OCI-LY7 (cell line): ENCODE measurements at places on chromosomes 5 and 9.

DNA sequence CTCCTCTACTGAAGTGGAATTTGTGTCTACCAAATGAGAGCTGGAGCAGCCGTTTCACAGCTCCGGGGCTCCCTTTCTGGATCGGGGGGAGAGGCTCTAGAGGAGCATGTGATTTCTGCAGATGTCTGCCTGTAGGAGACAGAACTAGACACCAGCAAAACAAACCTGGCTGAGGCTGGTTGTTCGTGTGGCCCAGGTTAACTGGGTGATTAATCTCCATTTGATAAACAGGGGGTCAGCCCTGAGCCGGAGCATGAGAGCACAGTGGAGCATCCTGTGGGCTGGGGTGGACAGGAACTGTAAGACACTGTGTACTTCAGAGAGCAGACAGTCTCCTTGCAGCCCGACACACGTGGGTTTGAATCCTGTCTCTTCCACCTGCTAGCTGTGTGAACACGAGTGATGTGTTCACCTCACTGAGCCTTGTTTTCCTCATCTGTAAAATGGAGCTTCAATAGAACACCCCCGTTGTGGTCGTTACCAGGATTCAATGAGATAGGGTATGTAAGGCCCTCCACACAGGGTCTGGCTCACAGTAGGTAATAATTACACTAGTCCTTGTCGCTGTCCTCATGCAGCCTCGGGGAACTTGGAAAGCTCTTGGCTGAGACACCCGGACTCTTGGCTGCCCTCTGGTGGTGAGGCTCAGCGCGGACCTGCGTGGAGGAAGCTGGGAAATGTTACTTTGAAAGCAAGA, 12.9 kb downstream of the CXCL14 start:
- peak; percentile 49 for DNase-seq

GRCh38 chr5:34524123-34524522, 132.0 kb upstream of the RAI14 start:
- no peak for DNase-seq

- no peak for DNase-seq
Observed at GRCh38 chr9:129263836-129264235, 85.8 kb upstream of the IER5L start.

DNA sequence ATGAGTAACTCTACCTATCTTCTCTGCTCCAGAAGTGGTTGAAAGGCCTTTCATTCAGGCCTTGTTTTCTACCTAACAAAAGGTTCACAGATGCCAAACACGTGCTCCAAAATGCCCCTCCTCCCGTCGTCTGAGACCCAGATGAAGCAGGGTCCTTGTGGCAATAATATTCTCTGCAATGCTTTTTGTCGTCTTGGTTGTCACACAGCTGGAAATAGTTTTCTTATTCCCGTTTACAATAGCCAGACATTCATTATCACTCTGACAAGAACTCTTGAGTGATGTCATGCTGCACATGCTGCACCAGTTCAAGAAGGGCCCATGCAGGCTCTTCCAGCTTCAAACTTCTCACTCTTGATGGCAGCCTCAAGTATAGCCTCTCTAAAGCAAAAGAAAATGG, 7.8 kb downstream of the LPAR1 start:
- no peak for DNase-seq

DNA sequence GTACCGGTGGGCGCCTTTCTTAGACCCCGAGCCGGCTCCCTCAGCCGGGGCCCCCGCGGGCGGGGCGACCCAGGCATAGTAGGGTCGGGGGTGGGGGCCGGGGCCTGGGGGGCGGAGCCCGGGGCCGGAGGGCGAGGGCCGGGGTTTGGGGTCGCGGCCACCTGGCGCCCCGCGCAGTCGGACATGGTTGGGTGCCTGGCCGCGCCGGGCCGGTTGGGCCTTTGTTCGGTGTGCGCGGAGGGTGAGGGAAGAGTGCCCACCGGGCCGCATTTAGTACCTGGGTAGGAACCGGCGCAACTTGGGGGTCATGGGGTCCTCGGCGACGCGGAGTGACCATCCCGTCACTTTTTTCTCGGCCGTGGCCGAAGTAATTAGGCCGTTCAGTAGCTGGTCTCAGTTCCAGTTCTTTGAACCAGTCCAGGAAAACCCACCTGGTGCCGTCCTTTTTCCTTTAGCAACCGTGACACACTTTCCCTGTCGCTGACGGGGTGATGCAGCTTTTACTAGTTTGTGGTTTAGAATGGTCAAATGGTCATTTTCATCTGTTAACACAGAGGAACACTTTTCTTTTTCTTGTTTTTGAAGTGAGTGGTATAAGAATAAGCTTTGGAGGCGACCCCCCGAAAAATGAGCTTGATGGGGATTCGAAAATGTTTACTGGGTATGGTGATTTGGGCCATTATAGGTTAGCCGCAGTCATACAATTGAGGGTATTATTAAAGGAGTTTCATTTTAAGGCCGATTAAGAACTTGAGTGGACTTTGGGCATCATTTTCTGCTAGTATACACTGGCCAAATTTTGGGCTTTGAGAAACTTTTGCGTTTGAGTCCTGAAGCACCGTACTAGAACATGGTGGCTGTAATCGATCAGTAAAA, 589 bp downstream of the CKS2 start:
- peak; percentile 47 for DNase-seq

DNA sequence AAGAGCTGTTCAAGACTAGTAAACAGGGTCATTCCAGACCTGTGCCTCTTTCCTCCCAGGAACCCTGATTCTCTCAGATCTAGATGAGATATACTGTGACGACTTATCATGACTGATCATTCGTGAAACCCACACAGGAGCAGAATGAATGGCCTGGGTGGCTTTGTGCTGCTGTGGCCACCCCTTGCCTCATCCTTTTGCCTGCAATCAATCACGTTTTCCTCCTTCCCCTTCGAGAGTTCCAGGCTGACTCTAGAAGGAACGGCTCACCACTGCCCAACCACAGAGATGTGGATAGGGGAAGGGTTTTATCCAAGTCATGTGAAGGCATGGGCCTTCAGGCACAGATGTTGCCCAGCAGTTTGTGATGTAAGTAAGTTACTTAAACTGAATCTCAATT, 5.8 kb downstream of the ANXA6 start:
- no peak for DNase-seq

DNA sequence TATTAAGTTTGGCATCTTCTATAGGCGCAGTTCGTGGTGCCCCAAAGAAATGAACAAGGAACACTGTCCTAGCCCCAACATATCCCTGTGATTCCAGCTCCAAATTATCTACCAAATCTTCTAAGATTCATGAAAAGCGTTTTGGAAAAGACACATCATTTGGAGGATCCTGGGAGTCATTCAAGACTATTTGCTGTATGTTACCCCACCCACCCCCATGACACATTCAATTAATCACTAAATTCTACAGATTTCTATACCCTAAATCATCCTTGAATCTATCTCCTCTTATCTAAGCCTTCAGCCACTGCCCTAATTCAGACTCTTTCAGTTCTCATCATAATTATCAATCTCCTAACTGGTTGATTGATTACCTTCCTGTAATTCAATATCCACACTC, 5.5 kb upstream of the RUSC2 start:
- no peak for DNase-seq

GRCh38 chr9:23663946-23664345, 162.1 kb downstream of the ELAVL2 start:
- DNase-seq: no peak

DNA sequence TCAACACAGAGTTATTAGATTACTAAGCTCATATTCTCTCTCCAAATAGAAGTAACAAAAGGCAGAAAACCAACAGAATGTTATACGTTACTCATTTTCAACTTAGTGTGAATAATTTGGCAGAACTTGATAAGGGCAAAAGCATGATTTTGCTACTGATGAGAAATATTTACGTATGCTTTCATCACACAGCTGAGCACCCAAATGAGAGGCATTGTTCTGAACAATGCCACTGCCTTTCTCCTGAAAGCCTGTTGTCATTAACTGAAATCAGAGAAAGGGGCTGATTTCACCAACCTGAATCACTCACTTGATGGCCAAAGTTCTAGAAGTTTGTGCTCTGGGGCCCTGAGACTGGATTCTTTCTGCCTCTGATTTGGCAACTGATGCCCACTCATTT, 367.5 kb upstream of the PTGER4 start:
- DNase-seq: no peak

DNA sequence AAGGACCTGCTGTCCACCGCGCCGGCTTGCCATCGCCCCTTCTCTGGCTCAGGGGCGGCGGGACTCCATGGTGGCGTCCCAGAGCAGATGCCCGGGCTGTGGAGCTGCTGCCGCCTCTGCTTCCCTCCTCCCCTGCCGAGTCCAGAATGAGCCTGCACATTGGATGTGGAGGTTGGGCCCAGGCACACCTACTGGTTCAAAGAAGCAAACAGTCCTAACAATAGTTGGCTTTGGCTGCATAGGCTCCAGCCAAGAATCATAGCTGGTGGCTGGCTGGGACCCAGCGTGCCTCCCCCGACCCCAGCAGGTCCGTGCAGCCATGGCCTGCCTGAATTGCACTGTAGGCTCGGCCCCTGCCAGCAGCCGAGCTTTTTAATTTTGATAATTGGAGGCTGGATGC, 25.8 kb downstream of the ADAMTSL2 start:
- DNase-seq: no peak

- DNase-seq: no peak
Observed at GRCh38 chr5:157607371-157608161, 32.0 kb upstream of the ADAM19 start.

DNA sequence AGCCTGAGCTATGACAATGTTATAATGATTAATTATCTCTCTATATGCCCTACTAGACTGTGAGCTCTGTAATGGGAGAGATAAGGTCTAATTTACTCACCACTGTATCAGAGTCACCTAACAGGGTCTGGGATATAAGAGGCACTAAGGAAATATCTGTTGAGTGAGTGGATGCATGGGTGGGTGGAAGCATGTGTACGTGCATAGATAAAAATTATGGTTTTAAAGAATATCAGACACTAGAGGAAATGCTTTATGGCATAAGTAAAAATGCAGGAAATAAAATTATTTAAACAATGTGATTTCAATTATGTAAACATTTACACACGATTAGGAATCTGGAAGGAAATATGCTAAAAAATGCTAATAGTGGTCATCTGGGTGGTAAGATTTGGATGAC, 137.8 kb downstream of the SPOCK1 start:
- DNase-seq: no peak

DNA sequence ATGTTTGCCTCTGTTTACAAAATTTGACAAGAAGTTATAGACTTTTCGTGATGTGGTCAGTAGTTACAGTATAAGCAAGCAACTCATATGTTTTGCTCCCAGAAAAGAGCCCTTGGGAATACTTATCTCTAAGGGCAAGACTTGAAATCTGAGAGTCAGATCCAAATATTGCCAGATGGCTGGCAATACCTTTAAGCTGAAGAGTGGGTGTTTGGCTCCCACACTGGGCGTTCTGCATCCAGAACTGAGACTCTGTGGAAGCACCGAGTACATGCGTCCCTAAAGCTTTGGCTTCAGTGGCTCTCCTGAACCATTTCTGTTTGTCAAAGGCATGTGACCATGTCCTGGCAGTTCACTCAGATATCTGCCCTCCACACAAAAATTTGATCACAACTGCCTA, 194.1 kb downstream of the DCP2 start:
- no peak for DNase-seq

GRCh38 chr9:131607591-131607990, 62.3 kb downstream of the PRRT1B start:
- DNase-seq: no peak

DNA sequence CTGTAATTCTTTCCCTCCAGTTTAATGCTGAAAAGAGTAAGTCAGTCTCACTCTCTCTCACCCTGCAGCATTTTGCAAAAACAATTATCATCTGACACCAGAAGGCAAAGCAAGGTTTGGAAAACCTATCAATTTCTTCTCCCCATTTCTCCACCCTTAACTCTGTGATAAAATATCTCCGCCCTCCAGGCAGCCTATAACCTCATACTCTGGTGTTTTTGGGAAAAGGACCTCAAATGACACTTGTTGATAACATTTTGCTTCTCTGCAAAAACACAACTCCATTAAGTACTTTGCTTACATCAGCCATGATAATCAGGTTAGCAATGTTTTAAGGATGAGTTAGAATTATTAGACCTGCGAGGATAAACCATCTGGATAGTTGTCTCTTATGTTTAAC, 2.3 kb downstream of the ANKH start:
- no peak for DNase-seq

DNA sequence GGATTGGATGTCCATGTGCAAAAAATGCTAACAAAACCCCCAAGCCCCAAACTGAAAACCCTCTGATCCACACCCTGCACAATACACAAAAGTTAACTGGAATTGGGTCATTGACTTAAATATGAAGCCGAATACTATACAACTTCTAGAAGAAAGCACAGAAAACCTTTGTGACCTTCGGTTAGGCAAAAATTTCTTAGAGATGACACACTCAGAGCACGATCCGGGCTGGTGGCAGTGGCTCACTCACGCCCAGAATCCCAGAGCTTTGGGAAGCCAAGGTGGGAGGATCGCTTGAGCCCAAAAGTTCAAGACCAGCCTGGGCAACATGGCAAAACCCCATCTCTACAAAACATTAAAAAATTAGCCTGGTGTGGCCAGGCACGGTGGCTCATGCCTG, 1.8 kb upstream of the DIPK1B start:
- no peak for DNase-seq

DNA sequence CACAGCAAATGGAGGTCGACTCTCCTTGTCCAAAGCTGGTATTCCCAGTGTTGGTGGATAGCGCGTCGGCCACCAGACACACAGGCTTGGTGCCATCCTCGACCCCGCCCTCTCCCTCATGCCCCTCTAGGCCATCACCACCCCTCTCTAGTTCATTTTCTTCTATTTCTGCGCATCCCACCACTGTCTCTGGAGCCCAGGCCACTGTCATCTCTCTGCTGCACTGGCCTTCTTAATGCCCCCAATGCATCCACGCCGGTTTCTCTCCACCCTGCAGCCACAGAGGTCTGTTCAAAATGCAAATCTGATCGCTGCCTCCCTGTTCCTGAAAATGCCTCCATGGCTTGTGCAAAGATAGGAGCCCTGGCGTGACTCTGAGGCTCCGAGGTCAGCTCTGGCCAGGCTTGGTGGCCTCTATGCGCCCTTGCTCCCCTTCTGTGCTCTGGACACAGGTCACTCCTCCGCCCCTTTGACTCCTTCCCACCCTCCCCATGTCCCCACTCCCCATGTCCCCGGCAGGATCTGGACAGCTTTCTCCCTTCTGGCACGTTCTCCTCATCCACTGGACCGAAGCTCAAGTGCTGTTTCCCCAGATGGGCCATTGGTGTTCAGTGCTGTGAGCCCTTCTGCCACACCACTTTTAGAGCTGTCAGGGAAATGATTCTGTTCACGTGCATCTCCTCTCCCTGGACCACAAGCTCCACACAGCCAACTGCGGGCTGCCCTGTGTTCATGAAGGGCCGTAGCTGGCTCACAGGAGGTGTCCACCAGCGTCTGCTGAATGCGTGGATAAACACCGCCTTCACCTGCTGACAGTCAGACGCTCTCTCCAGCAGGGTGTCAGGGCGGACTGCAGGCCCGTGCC, 59.5 kb upstream of the RNF130 start:
- DNase-seq: no peak

GRCh38 chr5:92144824-92145223, 761.7 kb upstream of the ARRDC3 start:
- no peak for DNase-seq

DNA sequence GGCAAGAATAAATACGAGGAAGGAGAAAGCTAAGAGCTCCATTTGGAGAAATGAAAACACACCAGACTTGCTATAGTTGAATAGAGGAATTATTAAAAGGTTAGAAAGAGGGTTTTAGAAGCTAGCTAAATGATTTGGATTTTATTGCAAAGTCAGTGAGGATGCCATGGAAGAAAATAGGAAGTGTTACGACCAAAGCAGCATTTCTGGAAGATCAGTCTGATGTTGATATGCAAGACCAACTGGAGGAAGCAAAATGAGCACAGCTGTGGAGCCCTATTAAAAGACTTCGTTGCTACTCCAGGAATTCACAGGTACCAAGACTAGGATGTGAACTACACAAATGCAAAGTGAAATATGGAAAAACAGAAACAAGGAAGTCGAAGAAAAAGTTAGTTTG, 2.1 kb downstream of the DHX29 start:
- DNase-seq: no peak
